ENCODE measurements at places on chromosomes 13 and 19. TPM values are rescaled to one million over a fixed set of nuclear protein-coding genes. Genes with fewer than 3 reads are reported as not detected.

The ICAM5 gene
- 2.5 TPM for total RNA-seq

The TLE6 gene
- total RNA-seq = 2.7 TPM

The KLK7 gene
- total RNA-seq = 0.13 TPM

The SIX5 gene
- 9.7 TPM for total RNA-seq

The RAB3D gene
- 10.8 TPM for total RNA-seq

The CYP2B6 gene
- not detected for total RNA-seq

The GPC6 gene
- total RNA-seq = 54.6 TPM

The CLEC17A gene
- 0.13 TPM for total RNA-seq

The CYP2A6 gene
- total RNA-seq = not detected

The SRRM5 gene
- total RNA-seq = 0.03 TPM

The SACS gene
- total RNA-seq = 73.3 TPM

The CGB5 gene
- not detected for total RNA-seq

The CCDC194 gene
- not detected for total RNA-seq

The EPS8L1 gene
- 0.07 TPM for total RNA-seq

The TPTE2 gene
- not detected for total RNA-seq

The CEACAM20 gene
- total RNA-seq = not detected

The TMC4 gene
- total RNA-seq = 0.20 TPM

The HOMER3 gene
- 113 TPM for total RNA-seq

The HIPK4 gene
- 0.17 TPM for total RNA-seq

The PSG1 gene
- total RNA-seq = 1.7 TPM

The TEX26 gene
- total RNA-seq = not detected

The VPS36 gene
- 26.9 TPM for total RNA-seq

The CBY2 gene
- not detected for total RNA-seq

The FBXO46 gene
- total RNA-seq = 6.5 TPM

The LAIR1 gene
- total RNA-seq = not detected

The STARD13 gene
- 23.5 TPM for total RNA-seq

The PROSER1 gene
- total RNA-seq = 13.4 TPM

The LILRB1 gene
- total RNA-seq = not detected

The DUXA gene
- total RNA-seq = not detected

The ZNF285 gene
- total RNA-seq = 3.8 TPM

The C2CD4C gene
- not detected for total RNA-seq

The FXYD1 gene
- 4.2 TPM for total RNA-seq

The BEST2 gene
- not detected for total RNA-seq

The KLHL26 gene
- total RNA-seq = 13.8 TPM

The LMTK3 gene
- 0.33 TPM for total RNA-seq

The ARRDC2 gene
- total RNA-seq = 11.0 TPM

The SYNGR4 gene
- not detected for total RNA-seq
